IMR-90 (cell line): ENCODE measurements at places on chromosomes 7 and 10. TPM values are rescaled to one million over a fixed set of nuclear protein-coding genes. Genes with fewer than 3 reads are reported as not detected.

SPDYE8 gene
- total RNA-seq, result not detected in 2 replicates

EBLN1 gene
- not detected in 2 replicates for total RNA-seq

COA1 gene
- total RNA-seq, result 59.5 and 66.4 TPM in 2 replicates

GPR26 gene
- total RNA-seq, result not detected in 2 replicates

ZNF804B gene
- not detected in 2 replicates for total RNA-seq

OR9A2 gene
- not detected in 2 replicates for total RNA-seq

HKDC1 gene
- total RNA-seq, result under 0.01 TPM in 1 of 2 replicates, not detected in the other

NPC1L1 gene
- total RNA-seq, result not detected in 2 replicates

GNGT1 gene
- not detected in 2 replicates for total RNA-seq
